ENCODE measurements at places on chromosomes 1 and 21. TPM values are rescaled to one million over a fixed set of nuclear protein-coding genes. Genes with fewer than 3 reads are reported as not detected.

The ABCA4 gene
- total RNA-seq = not detected

The SORT1 gene
- 6.5 TPM for total RNA-seq

The PROK1 gene
- total RNA-seq = not detected

DNA sequence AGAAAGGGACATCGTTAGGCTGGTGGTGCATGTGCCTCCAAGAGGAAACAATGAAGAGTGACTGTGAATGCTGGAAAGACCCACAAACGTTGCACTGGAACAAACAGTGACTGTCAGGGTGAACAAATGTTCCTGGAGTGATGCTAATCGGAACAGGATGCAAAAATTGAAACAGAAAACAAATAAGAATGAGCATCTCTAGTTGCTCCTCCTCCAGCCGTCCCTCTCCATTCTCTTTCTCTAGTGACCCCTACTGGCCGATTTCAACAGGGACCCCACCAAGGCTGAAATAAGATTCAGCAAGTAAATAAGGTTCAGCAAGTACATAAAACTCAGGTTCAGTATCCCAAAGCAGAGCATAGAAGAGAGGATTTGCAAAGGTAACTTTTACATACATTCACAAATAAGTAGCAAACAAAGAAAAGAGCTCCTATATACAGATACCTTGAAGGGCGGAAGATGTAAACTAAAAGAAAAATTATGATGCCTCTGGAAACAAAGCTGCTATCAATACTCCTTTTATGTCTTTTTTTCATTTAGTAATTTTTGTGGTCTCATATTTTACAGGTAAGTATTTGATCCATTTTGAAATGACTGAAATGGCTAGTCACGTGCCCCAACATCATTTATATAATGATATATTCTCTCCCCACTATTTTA lies 836.1 kb upstream of the ADAMTS5 start:
- no peak for DNase-seq

GRCh38 chr1:174990382-174990999 lies 9.3 kb upstream of the CACYBP start:
- no peak for DNase-seq

DNA sequence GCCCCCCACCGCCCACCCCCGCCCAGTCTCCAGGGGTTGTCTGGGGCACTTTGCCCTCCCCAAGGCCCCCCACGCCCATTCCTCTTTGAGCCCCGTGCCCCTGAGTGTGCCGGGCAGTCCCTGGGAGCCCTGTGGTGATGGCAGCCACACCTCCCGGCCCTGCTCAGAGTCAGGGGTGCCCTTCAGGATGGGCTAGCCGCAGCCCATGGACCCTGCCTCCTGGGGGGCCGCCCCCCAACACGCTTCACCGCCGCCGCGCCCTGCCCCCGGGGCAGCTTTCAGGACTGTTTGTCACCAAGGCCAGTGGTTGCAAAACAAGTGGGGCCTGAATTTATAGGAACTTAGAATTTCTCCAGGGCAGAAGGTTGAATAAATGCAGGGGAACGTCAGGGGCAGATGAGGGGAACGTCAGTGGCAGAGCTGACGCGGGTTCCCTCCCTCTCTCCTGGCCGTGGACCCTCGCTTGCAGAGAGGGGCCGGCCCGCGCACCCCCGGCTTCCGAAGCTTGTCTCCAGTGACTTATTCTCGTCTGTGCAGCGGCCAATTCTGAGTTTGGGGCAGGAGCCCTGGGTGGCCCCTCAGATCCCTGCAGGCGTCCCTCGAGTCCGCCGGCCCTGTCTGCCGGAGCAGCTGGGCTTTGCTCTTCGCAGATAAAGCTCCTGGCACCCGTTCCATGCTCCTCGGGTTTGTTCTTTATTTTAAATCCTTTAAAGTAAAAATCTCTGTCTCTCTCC lies 41.2 kb upstream of the ADARB1 start:
- no peak for DNase-seq
